Omental fat pad (tissue), 4 donors: ENCODE measurements at places on chromosomes 13 and 19.

DNA sequence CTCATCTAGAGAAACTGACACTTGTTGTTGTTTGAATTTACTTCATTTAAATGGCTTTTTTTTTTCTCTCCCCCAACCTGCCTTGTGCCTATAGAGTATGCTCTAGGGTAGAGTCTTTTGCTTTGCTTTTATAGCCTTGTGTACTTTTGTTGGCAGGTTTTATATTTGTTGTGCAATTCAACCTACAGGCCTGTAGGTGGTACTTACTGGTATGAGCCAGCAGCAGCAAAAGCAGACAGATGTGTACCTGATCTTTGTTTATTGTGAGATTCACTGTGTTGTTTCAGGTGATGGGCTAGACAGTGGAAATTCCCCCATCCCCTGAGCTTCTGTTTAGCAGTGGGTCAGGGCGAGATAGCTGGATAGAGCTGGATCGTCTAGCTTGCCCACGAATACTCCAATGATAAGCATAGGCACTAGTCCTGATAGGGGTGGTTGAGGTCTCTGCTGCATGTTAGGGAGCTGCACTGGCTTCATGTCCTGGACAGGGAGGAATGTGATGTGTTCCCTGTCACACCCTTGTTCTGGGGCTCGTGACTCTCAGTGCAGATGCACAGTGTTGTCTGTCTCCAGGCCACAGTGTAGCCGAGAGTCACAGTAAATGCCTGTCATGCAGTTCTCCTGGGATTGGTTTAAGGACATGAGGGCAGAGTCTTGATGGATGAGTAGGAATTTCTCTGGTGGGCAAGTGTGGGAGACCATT lies 21.3 kb downstream of the DNAJC3 start:
- no peak for DNase-seq

- DNase-seq: no peak
Measured at GRCh38 chr19:31658993-31659896, 310.0 kb upstream of the TSHZ3 start.

DNA sequence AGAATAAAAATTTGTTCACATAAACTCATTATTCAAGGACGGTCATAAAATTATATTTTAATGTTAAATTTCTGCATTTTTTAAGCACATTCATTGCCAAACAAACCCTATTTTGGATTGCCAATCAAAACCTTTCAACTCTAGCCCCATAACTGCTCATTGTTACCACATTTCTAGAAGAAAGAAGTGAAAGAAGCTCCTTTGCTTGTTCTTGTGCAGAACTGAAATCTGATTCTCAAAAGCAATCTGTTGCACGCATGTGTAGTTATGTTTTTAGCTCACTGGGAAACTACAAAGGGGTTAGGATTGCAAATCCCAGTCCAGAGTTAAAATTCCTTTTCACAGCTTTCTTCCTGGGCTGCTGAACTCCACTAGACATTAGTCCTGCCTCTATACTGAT lies 109.5 kb upstream of the MIR17HG start:
- no peak for DNase-seq

DNA sequence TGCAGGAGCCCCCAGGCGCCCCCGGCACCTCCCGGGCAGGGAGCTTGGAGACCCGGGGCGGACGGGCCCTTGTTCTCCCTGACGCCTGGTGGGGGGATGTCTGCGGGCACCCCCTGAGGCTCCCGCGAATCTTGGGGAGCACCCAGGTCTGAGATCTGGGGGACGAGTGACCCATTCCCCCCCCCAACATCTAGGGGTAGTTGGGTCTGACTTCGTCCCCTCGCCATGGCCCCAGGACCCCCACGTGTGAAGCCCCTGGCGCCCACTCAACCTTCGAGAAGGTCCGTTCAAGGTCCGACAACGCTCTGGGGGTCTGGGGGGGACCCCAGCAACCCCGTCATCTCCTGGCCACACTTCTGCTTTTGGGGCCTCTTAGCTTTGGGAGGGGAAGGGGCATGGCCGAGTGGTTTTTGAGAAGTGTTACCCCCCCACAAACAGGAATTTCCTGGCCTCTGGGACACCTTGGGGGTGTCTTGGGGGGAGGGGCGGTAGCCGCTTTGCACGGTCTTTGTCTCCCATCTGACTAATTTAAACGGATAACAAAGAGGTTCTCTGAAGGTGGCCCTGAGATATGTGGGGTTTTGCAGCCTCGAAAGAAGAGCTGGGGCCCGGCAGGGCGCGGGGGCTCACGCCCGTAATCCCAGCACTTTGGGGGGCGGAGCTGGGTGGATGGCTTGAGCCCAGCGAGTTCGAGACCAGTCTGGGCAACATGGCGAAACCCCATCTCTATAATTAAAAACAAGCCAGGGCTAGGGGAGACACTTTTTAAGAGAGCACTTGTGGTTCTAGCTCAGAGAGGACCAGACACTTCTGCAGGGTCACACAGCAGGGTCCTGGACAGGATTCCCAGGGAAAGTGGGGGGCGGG lies 608 bp downstream of the CNN2 start:
- no peak for DNase-seq

- no peak for DNase-seq
Measured at GRCh38 chr13:34019870-34020269, 201.9 kb downstream of the RFC3 start.

- DNase-seq: no peak
Measured at GRCh38 chr13:72004246-72004645, 137.2 kb upstream of the DACH1 start.

DNA sequence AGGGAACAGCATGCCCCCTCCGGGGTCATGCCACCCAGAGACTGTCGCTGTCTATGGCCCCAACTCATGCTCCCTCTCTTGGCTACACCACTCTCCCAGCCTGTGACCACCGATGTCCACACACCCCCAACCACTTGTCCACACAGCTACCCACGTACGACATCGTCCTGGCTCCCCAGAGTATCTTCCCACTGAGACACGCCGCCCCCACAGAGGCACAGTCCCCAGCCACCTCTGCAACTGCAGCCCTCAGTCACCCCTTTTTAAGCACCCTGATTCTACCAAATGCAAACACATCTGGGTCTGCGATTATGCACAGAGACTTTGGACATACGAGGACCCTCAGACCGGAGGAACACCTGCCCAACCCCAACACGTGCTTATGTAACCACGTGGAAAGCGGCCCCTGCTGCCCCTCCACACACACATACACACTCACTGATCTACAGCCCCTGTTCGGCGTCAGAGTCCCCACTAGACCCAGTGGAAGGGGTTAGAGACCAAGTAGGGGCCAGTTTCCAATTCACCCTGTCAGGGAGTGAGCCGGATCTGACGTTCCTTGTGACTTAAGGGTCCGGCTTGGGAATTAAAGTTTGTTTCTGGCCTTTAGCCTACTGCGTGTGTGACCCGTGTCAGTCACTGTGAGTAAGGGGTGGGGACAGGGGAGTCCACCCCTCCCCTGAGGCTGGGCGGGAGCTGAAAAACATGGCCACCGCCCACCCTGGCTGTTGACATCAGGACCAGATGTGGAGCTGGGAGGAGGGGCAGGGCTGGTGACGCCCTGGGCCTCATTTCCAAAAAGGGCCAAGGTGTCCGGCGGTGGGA lies 11.9 kb upstream of the AXL start:
- no peak for DNase-seq

DNA sequence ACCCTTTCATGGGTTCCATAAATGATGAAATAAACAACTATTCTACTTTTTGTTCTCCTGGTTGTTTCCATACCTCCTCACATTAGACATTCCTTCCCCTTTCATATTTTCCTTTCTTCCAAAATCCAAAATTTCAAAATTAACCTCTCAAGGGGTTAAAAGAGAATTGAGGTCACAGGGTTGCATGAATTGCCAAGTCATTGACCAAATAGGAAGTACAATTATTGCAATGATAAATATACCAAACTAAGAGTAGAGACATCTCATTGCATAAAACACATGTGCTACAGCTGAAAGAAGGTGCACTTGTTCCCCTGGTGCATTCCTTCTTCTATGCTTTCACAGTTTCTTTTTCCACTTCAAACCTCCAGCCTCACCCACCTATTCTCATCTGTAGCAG lies 136.1 kb downstream of the KCTD12 start:
- DNase-seq: no peak

DNA sequence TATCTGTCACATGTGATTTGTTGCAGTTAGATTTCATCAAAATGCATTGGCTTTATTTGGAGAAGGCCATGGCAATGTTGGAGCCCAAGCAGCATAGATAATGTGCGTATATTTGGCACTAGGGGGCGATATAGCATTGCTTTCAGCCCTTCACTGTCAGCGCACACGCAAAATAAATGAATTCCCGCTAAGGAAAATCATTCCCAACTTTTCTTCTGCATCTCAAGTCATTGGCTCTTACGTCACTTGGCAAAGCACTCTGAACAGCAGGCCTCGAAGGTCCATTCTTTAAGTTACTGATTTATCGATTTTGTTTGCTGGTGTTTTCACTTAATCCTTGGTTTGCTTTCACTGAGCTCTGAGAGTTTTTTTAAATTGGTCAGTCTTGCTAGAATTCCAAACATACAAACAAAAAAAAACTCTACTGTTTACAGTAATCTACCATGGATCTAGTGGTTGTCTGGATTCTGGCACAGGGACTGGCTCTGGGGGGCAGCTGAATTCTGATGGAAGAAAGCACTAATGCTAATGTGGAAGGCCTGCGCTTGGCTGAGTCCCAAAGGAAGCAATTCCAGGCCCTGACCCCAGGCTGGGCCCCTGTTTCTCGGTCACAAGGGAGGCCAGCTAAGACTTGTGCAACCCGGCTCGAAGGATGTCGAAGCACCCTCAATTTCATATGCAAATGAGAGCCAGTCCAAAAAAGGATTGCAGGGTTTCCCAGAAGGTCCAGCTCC lies 97.7 kb upstream of the IPO5 start:
- DNase-seq: no peak

DNA sequence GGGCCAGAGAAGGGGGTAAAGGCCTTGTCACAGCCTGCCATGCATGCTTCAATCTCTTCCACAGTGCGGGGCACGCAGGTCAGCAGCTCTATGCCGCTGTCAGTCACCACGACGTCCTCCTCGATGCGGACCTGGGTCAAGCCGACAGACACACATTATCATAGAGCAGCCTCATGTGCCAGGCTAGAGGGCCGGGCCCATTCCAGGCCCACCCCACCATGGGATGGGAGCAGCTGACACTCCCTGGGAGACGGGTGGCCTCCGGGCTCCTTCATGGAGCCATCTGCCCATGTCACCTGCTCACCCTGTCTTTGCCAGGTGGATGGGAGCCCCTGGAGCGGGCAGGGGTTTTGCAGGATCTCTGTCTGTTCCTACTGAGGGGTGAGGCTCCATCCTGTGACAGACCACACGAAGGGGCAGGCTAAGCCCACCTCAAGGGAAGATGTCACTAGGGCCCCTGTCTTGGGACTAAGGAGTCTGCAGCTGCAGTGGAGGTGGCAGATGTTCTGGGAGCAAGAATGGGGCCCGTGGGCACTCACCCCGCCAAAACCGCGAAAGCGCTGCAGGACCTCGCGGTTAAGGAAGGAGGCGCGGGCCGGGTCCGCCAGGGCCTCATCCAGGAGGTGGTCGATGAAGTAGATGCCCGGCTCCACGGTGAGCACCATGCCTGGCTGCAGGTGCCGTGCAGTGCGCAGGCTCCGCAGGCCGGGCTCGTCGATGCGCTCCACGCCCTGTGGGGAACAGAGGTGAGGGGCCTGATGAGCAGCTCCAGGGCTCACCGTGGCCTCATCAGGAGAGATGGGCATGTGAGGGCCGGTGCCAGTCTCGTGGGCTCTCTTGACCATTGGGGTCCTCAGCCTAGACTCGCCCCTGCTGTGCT lies 14.1 kb downstream of the CEBPG start:
- no peak for DNase-seq

- no peak for DNase-seq
Measured at GRCh38 chr19:10726268-10726667, 8.4 kb downstream of the DNM2 start.

- no peak for DNase-seq
Measured at GRCh38 chr13:46211116-46211482, 629 bp upstream of the LRRC63 start.

- no peak for DNase-seq
Measured at GRCh38 chr13:45119469-45119990, 780 bp upstream of the GTF2F2 start.

- DNase-seq: no peak
Measured at GRCh38 chr19:48726556-48726955, 7.0 kb upstream of the MAMSTR start.

DNA sequence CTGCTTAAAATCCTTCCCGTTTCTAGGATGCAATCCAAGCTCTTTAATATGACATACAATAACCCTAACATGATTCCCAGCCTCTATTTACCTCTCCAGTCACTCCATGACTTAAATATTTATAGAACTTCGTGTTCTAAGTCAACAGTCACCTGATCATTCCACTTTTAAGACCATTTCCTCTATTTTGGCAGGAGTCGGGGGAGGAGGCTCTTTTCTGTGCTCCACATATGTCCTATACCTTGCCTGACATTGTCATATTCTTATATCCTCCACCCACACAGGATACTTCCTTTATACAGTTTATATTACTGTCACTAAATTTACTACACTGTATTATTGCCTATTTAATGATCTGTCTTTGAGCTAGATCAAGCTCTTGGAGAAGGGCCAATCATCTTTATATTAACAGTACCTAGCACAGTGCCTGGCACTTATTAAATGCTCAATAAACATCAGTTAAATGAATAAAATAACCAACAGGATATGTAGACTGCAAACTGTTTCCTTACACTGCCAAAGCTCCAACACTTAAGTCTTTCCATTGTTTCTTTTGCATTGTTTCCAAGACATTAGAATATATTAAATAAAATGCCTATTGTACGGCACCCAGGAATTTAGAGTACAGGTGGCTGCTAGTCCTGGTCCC lies 2.7 kb downstream of the ARGLU1 start:
- DNase-seq: no peak

- no peak for DNase-seq
Measured at GRCh38 chr19:47357788-47358680, 8.9 kb downstream of the DHX34 start.

DNA sequence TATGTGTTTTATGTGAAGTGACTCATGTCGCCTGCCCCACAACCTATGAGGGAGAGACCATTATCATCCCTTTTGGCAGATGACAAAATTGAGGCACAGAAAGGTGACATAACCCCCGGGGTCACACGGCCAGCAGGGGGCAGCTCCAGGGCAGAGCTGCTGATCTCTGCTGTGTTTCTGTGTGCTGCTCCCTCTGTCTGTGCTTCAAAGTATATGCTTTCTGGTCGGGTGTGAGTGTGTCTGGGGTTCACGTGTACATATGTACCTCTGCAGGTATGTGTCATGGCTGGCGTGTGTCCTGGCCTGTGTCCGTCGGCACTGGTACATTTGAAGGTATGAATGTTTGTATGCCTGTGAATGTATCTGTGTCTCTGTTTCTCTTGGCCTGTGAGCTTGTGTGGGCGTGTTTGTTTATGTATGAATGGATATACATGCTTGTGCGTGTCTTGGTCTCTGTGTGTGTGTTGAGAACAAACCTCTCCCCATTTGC lies 7.1 kb downstream of the LIPE start:
- no peak for DNase-seq
